Hematopoietic multipotent progenitor cell treated with erythropoietin and hydrocortisone succinate and interleukin-3 and kit ligand, for 15 days (in vitro differentiated cells): ENCODE measurements at places on chromosomes 3 and 15.

DNA sequence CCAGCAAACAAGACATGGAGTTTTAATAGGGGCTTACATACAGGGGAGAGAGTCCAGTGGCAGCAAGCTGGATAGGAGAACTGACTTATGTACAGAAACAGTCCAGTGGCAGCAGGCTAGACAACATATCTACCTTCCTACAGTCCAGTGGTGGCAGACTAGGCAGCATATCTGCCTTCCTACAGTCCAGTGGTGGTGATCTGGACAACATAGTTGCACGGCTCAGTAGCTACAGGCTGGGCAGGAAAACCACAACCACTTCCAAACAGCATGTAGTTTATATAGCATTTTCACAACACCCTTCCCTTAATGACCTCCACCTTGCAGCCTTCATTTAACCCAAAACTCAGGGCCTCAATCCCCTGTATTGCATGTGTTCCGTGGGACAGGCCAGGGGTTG lies 181.3 kb upstream of the EIF1B start:
- no peak for DNase-seq

DNA sequence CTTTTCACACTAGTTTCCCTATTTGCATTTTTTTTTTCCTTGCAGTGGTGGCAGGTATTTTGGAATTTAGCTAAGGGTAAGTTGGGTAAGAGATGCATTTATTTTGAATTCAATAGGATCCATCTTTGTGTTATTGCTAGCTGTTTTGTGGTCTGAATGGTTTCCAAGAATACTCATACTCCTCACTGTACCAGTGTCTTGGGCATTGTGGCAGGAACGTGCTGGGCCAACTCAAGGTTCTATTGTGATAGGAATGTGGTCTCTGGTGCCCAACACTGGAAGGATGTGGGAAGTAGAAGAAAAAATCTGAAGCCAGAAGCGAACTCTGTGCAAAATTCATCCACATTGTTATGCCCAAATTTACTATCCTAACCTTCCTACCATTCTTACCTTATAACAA lies 135.6 kb downstream of the RBMS3 start:
- DNase-seq = no peak

- no peak for DNase-seq
Measured at GRCh38 chr3:38489766-38490165, 6.4 kb upstream of the EXOG start.

DNA sequence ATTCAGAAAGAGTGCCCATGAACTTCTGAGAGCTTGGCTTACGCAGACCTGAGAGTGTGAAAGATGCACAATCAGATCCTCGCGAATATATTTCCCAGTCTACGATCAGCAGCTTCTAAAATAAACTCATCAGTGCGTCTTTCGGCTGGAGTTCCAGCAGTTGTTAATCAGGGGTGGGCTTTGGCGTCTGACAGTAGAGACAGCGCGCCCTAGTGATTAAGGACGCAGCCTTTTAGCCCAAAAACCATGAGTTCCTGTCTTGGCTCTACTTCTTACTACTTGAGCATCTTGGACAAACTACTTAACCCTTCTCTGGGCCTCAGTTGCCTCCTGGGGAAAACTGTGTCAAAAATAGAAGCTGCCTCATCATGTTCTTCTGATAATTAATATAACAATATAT lies 15.8 kb upstream of the ARRDC4 start:
- DNase-seq = no peak

DNA sequence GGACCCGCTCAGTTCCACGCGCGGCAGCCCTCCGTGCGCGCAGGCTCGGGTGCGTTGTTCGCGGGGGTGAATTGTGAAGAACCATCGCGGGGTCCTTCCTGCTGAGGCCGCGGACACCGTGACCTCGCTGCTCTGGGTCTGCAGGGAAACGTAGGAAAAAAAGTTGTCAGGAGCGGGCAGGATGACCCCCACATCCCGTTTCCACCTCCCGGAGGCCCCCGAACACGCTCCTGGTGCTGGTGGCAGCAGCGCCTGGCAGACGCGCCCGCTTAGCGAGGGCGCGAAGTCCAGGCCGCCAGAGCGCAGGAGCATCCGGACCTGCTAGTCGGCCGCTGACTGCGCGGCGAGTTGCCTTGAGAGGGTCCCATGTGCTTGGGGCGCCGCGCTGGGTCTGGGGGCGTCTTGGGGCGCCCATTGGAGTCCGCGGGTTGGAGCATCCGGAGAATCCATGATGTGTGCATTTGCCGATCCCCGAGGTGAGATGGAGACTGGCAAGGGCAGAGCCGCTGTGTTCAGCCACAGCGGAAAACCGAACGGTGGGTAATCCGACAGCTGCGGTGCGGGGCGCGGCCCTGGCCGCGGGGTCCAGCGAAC lies 520 bp downstream of the GREM1 start:
- no peak for DNase-seq
